ENCODE measurements at places on chromosomes 1 and 21. TPM values are rescaled to one million over a fixed set of nuclear protein-coding genes. Genes with fewer than 3 reads are reported as not detected.
A peak's percentile ranks its signal among the peaks of the same experiment; 100 is the strongest.

The TFAP2E gene
- 0.72 TPM for total RNA-seq

The PGLYRP3 gene
- not detected for total RNA-seq

The PTPRF gene
- 439 TPM for total RNA-seq

DNA sequence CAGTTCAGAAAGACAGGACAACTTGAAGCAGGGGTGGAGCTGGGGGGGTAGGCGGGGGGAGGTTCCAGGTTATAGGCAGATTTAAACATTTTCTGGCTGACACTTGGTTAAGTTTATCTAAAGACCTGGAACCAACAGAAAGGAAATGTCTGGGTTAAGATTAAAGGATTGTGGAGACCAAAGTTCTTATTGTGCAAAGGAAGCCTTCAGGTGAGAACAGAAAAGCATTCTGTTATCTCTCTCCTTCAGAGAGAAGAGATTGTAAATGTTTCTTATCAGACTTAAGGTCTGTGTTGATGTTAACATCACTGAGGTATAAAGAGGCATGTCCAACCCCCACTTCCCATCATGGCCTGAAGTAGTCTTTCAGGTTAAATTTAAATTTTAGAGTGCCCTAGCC lies 3.7 kb upstream of the ACADM start:
- no peak overlapping the region for H3K4me3 ChIP-seq
- H3K27me3 ChIP-seq: no peaks in the 10 kb centered on the region
- H3K36me3 ChIP-seq: no peaks in the 10 kb centered on the region
- DNase-seq: no peak
- no peak overlapping the region for H3K27ac ChIP-seq

GRCh38 chr1:117629625-117630422 lies 24.0 kb downstream of the TENT5C start:
- H3K4me3 ChIP-seq: no peak overlapping the region
- no peaks in the 10 kb centered on the region for H3K27me3 ChIP-seq
- no peaks in the 10 kb centered on the region for H3K36me3 ChIP-seq
- no peak overlapping the region for H3K27ac ChIP-seq
- no peak for DNase-seq
- H3K4me1 ChIP-seq: peaks cover 23% of the 10 kb centered on the region

- H3K27ac ChIP-seq: no peak overlapping the region
- no peaks in the 10 kb centered on the region for H3K4me1 ChIP-seq
- H3K4me3 ChIP-seq: no peak overlapping the region
Measured at GRCh38 chr1:175725684-175726083, 17.7 kb downstream of the TNR start.

GRCh38 chr21:34639882-34640788 lies 25.2 kb upstream of the RCAN1 start:
- H3K27me3 ChIP-seq: no peaks in the 10 kb centered on the region
- H3K4me3 ChIP-seq: no peak overlapping the region
- no peak for DNase-seq

DNA sequence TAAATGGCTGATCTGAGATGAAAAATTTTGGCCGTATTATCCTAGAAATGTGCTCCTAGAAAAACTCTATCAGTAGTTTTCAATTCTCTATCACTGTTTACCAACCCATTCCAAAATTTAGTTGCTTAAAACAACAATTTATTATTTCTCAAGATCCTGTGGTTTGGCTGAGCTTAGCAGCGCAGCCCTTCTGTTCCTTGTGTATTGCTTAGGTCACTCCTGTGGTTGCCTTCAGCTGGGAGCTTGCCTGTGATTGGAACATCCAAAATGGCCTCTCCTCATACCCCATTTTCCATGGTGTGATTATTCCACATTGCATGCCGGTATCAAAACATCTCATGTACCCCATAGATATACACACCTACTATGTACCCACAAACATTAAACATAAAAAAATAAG lies 22.8 kb upstream of the STUM start:
- H3K4me1 ChIP-seq: no peaks in the 10 kb centered on the region
- H3K27me3 ChIP-seq: peaks cover 49% of the 10 kb centered on the region
- H3K36me3 ChIP-seq: no peaks in the 10 kb centered on the region

DNA sequence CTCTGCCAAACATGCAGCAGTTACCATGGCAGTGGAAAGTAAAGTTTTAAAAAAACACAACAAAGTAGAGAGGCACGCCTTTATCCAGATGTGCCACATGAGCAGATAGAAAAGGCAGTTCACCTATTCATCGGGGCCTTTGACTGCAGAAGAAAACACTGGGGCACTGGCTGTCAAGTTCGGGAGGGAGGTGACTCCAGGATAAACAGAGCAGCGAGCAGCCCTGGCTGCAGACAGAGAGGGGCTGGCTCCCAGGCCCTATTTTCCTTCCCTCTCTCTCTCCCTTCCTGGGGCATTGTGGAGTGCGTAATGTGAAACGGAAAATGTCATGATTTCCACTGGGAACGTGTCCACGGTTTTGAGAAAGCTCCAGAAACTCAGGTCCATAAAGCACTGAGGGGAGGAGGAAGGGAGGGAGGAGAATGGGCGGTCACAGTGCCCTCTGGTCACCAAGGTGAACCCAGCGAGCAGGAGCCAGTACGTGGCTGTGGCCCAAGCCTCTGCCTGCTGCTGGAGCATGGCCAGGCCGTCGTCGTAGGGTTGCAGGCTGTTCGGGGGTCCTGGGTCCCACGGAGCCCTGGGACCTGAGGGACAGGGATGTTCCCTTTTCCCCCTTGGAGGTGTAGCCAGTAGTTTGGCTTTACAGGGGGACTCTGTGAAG lies 114.7 kb upstream of the IRF2BP2 start:
- H3K27ac ChIP-seq: peak overlapping the region; percentile 97
- H3K36me3 ChIP-seq: no peaks in the 10 kb centered on the region
- peak overlapping the region; percentile 34 for H3K4me3 ChIP-seq

GRCh38 chr1:68107771-68108170 lies 57.3 kb upstream of the DIRAS3 start:
- H3K4me1 ChIP-seq: no peaks in the 10 kb centered on the region
- DNase-seq: peak; percentile 25
- H3K4me3 ChIP-seq: no peak overlapping the region
- no peaks in the 10 kb centered on the region for H3K27me3 ChIP-seq

GRCh38 chr21:27561116-27561515 lies 594.2 kb upstream of the ADAMTS5 start:
- H3K36me3 ChIP-seq: no peaks in the 10 kb centered on the region
- no peak overlapping the region for H3K27ac ChIP-seq
- no peaks in the 10 kb centered on the region for H3K4me1 ChIP-seq

GRCh38 chr1:34460193-34460592 lies 283.5 kb downstream of the C1orf94 start:
- no peaks in the 10 kb centered on the region for H3K36me3 ChIP-seq
- no peaks in the 10 kb centered on the region for H3K4me1 ChIP-seq
- H3K4me3 ChIP-seq: no peak overlapping the region
- peaks cover 41% of the 10 kb centered on the region for H3K27me3 ChIP-seq

Measured in PC-9 (cell line).